ENCODE measurements at places on chromosomes 12 and 14. TPM values are rescaled to one million over a fixed set of nuclear protein-coding genes. Genes with fewer than 3 reads are reported as not detected.

DNA sequence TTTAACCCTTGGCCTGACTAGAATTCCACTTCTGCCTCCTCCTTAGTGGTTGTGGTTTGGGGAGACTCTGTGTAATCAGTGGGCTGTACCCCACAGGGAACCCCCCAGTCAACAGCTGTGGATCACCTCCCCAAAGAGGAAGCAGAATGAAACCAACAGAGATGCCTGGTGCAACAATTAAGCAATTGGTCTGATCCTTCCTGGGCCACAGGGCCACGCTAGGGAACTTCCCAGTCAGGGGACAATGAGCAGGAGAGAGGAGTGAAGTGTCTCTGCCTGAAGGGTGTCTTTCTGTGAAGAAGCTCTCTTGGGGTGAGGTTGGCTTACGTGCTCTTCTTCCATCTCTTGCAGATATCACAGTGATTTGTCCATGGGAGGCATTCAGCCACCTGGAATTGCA lies 8.2 kb downstream of the PDE6H start:
- DNase-seq = no peak

- DNase-seq = no peak
Measured at GRCh38 chr14:65034021-65034420, 47.3 kb downstream of the FNTB start.

GRCh38 chr12:15580431-15580830 lies 208.8 kb downstream of the EPS8 start:
- DNase-seq = no peak

GRCh38 chr14:98953551-98954348 lies 318.2 kb downstream of the BCL11B start:
- DNase-seq = peak; percentile 7

DNA sequence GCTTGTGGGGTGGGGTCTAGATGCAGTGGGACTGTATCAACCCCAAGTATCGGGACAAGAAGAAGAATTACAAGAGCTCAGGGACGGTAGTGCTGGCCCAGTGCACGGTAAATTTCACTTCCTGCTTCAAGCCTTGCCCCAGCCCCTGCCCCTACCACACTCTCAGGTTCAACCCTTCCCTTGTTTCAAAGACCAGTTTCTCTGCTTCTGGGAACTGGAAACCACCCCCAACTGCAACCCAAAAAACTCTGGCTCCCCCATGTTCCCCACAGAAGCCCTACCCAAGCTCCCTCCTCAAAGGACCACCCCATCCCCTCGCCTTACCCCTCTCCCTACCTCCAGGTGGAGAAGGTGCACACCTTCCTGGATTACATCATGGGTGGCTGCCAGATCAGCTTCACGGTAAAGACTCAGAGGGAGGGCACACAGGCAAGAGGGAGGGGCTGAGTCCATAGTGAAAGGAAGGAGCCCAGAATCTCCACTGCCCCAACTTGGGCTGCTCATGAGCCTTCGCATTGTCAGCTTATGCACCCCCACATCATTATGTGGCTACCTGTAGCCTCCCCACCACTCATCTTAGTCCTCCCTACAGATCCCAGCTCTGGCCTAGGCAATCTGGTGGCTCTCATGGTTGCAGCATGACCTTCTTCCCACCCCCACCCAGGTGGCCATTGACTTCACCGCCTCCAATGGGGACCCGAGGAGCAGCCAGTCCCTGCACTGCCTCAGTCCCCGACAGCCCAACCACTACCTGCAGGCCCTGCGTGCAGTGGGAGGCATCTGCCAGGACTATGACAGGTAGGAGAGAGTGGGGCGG lies 4.3 kb downstream of the CPNE6 start:
- no peak for DNase-seq

DNA sequence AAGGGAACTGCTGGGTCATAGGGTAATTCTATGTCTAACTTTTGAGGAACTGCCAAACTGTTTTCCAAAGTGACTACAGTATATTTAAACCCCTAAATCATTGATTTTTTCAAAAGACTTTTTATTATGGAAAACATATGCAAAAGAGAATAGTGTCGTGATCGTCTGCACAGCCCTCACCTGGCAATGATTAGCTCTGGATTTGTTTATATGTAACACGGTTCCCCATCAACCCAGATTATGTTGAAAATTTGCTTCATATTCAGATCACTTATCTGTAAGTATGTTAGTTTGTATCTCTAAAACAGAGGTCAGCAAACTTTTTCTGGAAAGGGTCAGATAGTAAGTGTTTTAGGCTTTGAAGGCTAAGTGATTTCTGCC lies 52.7 kb downstream of the CCDC92 start:
- DNase-seq = no peak

GRCh38 chr12:109967383-109968031 lies 28.7 kb downstream of the GIT2 start:
- DNase-seq = no peak

- DNase-seq = no peak
Measured at GRCh38 chr12:4707306-4707705, 12.9 kb upstream of the GALNT8 start.

- peak; percentile 52 for DNase-seq
Measured at GRCh38 chr12:126607867-126608266, 1542.6 kb downstream of the AACS start.

The HOXC4 gene
- total RNA-seq = 1.6 TPM

The TCL1B gene
- not detected for total RNA-seq

The TMEM229B gene
- total RNA-seq = 0.64 TPM
